Stimulated activated CD8-positive, alpha-beta memory T cell treated with anti-CD3 and anti-CD28 coated beads, Interleukin-4, amount 100 ng/mL, for 4 hours (primary cell): ENCODE measurements at places on chromosomes 13 and 19.

GRCh38 chr13:110869805-110870706 is 44.8 kb downstream of the ANKRD10 start:
- DNase-seq, result no peak

- no peak for DNase-seq
Observed at GRCh38 chr19:8487137-8487851, 15.1 kb downstream of the PRAM1 start.

DNA sequence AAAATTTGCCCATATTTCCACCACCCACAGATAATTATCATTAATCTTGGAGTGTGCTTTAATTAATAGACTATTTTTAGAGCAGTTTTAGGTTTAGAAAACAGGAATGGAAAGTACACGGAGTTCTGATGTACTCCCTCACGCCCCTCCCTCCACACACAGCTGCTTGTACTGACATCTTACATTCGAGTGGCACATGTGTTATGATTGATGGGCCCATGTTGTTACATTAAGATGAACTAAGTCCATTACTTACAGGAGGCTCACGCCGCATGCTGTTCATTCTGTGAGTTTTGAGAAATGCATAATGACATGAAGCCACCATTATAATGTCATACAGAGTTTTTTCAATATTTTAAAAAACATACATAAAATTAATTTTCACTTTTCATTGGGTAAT is 1.2 kb upstream of the SPATA13 start:
- no peak for DNase-seq

- no peak for DNase-seq
Observed at GRCh38 chr13:97460004-97460775, 26.2 kb downstream of the RAP2A start.

DNA sequence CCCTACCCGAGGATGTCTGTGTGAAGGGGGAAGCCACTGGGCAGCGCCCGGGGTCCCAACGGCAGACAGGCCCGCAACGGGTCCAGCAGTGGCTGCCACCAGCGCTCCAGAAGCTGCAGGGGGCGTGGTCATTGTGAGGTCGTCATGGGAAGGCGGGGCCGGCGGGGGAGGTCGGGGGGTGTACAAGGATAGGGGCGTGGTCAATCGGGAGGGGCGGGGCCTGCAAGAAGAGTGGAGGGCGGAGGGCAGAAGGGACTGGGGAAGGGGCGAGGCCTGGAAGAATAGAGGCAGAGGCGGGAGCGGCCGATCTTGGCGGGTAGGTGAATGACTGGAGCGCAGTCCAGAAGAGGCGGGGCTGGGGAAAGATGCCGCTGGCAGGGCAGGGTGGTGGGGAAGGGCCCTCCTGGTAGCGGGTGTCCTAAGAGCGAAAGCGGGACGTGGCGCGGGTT is 4.4 kb downstream of the FUZ start:
- DNase-seq, result peak; percentile 63

GRCh38 chr19:32908641-32909190 is 39.1 kb upstream of the SLC7A9 start:
- DNase-seq, result no peak

DNA sequence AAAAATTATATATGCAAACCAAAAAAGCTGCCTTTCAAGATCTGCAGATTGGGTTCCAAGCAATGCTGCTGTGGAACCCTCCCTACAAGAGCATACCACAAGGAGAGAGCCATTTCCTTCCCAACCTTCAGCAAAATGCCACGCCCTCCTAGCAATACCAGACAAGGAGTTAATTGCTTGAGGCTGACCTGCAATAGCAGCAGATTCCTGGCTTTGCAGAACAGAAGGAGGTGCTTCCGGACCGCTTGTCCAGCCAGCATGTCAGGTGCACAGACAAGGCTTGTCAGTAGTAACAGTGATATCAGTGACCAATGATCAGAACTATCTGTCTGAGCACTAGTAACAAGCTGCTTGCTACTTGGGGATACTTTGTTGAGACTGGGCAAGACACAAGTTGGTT is 301.6 kb downstream of the FGF14 start:
- no peak for DNase-seq

DNA sequence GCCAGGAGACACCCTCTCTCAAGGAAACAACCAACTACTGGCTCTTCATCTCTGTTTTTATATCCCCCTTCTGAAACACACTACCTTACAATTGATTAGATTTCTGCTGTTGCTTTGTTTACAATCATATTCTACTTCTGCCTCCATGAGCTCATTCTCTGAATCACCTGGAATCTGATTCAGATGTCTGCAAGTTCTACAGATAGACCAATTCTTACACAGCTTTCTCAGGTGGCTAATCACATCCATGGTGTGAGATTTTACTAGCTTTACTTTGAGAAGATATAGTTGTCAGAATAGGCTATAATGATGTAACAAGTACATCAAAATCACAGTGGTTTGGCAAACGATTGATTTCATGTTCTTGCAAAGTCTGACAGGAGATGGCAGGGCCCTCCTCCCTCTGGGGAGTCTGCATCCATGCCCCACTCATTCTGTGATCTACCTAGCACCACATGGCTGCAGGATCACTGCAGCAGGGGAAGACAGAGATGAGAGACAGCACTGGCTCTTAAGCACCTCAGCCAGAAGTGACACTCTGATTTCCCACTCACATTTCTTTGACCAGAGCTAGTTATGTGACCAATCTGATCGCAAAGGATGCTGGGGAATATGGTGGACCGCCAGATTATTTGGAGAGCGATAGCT is 243.7 kb downstream of the FOXO1 start:
- no peak for DNase-seq

DNA sequence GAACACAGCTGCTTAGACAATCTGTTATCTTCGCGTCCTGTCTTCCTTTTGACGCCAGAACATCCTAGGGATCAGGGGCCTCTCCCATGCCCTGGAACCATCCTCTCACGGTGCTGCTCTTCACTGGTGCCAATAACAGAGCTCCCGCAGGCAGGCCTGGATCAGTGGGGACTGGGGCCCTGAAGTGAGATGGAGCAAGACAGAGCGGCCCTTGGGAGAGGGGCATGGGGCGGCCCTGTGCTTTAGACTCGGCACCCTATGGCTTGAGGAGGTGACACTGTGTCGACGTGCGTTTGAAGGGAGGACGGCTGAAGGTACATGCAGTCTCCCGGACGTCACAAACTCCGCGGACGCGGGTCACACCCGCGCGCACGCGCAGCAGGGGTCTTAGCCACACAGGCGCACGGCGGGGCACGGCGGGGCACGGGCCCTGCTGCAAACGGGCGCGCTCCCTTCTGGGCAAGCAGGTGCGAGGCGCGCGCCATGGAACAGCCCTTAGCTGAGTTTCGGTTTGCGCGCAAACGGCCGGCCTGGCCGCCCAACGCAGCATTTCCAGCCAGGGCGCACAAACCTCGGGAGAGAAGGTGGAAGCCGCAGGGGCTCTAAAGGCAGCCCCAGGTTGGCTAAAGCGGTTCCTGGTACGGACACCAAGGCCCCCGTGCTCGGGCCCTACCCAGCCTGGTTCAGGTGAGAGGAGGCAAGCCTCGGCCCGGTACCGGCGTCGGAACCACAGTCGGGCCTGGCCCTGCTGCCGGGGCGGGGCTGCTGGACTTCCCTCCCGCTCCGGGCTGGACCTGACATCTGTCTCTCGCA is 16.5 kb upstream of the RNF17 start:
- no peak for DNase-seq

DNA sequence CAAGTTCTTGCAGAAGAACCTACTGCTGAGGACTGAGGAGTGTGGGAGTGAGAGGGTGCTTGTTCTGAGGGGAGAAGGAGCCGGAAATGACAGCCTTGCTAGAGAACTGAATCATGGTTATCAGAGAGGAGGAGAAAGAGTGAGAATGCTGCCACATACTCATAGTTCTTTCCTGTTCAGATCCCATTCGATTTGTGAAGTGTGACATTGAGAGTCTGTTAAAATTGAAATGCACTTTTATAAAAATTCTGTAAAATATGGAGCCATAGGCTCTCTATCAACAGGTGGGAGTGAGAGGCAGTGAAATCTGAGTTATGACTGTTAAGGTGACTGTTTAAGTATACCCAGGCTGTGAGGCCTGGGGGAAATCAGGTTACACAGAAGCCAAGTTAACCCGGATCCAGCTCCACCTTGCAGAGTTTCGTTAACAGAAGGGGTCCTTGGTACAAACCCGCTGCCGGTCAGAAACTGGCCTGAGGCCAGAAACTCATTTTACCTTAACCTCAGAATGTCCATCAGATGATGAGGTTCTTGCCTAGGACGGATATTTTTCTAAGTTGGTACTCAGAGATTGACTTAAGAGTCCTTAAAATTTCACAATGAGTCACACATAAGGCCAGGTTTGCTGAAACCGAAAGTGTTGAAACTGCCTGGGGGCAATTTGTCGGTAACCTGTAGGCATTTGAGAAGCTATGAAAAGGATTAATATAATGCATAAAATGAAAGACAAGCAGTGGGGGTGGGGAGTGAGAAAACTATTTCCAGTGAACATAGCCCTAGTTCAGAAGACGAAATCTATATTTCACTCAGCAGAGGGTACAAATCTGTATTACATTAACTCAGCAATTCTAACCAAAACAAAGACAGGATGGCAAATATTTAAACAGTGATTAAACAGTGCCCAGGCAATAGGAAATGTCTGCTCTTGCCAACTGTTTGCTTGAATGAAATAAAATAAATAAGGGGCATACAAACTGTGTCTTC is 350.5 kb downstream of the KCNRG start:
- DNase-seq, result no peak

GRCh38 chr13:109870274-109870673 is 83.9 kb upstream of the IRS2 start:
- no peak for DNase-seq
